Brain pericyte (primary cell): ENCODE measurements at places on chromosomes 2 and 18.
A peak's percentile ranks its signal among the peaks of the same experiment; 100 is the strongest.

DNA sequence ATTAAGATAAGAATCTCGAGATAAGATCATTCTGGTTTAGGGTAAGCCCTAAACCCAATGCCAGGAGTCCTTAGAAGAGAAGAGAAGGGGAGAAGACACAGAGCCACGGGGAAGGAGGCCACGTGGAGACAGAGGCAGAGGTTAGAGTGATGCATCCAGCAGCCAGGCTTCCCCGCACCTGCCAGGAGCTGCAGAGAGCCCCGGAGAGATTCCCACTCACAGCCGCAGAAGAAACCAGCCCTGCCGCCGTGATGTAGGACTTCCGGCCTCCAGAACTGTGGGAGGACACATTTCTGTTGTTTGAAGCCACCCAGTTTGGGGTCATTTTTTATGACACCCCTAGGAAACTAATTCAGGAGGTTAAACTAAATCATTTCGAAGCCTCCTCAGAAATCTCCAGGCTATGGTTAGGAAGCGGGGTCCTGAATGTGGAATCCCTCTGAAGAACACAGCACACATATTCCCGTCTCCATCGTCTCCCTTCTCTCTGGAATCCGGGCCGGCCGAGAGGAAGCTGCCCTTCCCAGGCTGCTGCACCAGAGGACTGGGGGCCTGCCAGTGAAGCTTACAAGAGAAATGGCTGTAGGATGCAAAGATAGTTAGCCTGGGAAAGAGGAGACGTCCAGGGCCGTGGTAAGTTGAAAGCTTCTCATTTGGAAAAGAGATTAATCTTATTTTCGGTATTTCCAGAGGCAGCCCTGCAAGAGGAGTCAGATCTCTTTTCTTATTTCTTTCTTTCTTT is 156.6 kb downstream of the TWIST2 start:
- DNase-seq, result no peak

DNA sequence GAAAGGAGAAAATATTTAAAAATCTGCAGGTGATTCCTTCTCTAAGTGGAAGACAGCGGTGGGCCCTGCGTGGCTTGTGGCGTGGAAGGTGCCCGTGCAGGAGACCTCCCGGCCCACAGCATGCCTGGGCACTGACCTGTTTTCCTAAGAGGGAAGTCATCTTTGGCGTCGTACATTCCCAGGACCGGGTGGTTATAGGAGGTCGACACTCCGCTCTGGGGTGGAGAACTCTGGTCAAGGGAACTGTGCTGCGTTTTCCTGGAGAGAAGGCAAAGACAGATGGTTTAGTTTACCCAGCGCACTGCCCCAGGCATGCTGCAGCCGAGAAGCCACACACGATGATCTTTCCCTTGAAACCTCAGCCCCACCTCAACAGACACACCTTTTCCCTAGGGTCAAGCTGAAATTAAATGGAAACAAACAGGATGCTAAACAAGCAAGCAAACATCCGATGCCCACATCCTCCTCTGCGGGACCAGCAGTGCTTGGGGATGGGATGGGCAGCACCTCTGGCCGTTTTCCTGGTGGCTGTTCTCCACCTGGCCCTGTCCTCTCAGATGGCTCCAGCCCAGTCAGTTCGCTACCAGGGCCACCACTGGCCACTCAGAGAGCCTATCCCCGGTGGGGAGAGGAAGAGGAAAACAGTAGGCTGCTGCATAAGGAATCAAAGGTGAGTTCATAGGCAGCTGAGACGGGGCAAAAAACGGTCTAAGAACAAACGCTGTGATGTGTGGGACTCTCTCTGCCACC is 244.1 kb downstream of the HDAC4 start:
- DNase-seq, result no peak

GRCh38 chr2:137155356-137156104 is 390.2 kb downstream of the THSD7B start:
- DNase-seq, result no peak

GRCh38 chr2:69159986-69160385 is 147.0 kb downstream of the ANTXR1 start:
- DNase-seq, result no peak

DNA sequence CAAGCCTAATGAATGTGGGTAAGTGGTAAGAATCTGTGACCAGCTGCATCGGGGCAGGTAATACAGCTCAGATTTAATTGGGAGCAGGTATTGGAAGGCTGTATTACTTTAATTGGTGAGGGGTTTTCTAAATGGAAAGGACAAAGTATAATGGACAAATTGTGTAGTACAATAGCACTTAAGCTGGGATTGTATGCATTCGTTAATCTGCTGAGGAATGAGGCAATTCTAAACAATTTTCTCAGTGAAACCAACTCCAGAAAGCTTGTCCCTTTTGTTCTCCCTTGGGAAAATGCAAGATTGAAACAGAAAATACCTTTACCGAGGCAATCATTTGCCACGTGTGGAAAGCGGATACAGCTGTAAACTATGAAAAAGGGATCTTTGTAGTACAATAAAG is 801.6 kb upstream of the POU3F3 start:
- DNase-seq, result no peak

- no peak for DNase-seq
Measured at GRCh38 chr2:231677632-231678104, 30.7 kb upstream of the PTMA start.

GRCh38 chr2:73283545-73284295 is 558 bp downstream of the FBXO41 start:
- DNase-seq, result no peak

DNA sequence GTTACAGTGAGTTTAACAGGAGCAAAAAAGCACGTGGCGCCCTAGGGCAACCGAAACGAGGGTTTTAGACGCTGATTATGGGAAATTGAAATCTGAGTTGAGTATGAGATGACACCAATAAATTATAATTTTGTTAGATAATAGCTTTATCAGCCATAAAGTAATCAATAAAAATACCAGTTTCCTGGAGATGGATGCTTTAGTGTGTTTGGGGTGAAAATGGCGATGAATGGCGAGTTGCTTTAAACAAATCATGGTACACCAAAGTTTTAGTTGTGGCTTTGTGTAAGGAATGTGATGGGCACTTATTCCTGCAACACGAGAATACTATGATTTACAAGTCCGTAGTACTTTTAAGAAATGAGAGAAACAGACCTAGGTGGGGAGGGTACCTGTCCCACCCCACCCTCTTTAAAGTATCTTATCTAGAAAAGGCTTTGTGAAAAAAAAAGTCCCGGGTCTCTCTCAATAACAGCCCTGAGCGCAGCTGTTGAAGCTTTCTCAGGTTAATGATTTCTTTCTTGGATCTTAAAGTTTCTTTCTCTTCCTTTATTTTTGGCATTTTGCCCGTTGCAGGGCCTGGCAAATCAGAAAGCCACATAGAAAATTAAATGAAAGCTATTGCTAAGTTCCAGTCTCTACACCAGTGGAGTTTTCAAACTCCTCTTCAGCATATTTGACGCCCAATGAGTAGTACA is 1.5 kb upstream of the RRM2 start:
- DNase-seq, result no peak

- no peak for DNase-seq
Measured at GRCh38 chr18:77164026-77164425, 31.4 kb upstream of the MBP start.

- no peak for DNase-seq
Measured at GRCh38 chr2:101123795-101124471, 27.2 kb downstream of the TBC1D8 start.

- DNase-seq, result no peak
Measured at GRCh38 chr18:61699397-61700110, 193.3 kb downstream of the RNF152 start.

DNA sequence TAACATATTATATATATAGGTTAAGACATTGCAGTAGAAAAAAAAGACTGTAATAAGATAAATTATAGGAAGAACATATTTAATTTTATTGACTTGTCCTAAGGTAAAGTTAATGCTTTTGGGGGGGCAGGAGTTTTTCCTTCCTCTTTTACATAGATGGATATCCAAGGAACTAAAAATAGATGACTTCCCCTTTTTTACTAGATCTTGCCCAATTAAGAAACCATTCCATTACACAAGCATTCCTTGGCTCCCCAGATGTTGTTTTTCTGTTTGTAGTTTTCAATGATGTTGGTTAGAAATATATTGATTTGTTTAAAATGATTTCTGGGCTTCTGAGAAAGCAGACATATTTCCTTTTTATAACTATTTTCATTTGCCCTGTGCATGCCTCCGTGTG is 22.4 kb upstream of the PMAIP1 start:
- no peak for DNase-seq

DNA sequence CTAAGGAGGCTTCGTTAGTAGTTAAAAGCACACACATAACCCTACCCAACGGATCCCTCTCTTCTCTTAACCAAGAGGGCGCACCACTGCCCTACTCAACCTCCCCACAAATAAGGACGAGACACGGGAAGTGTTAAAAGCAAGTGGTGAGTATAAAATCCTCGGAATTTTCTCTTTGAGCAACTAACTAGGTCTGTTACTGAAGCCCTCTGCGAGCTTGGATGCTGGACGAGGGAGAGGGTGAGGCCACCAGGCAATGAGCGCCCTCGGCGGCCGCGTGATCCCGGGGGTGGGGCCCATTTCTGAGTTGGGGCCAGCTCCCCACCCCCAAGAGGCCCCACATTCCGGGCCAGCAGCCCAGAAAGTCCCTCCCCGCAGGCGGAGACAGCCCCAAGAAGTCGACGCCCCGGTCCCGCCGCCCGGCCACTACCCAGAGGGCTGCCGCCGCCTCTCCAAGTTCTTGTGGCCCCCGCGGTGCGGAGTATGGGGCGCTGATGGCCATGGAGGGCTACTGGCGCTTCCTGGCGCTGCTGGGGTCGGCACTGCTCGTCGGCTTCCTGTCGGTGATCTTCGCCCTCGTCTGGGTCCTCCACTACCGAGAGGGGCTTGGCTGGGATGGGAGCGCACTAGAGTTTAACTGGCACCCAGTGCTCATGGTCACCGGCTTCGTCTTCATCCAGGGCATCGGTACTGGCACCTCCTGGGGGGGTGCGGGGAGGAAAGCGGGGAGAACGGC is at the start of gene CYBRD1:
TSS of gene CYBRD1 (plus strand) at position 423 of the 736 bp plus-strand sequence. CDS start at position 495, 72 bp downstream.
- DNase-seq, result peak; percentile 13

GRCh38 chr2:151855111-151855510 is 26.9 kb upstream of the ARL5A start:
- DNase-seq, result no peak

DNA sequence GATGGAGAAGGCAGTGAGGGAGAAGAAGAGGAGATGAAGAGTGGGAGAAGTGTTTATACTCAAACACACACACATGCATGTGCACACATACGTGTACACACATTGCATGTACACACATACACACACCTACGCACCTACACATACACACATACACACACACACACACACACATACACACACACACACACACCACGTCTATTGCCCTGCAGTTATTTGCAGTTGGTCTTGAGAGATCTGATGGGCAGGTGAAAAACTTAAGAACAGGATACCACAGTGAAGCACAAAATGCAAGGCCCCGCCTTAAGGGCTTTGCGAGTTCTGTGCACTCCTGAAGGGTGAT is 190.2 kb downstream of the MYCN start:
- no peak for DNase-seq

- DNase-seq, result no peak
Measured at GRCh38 chr2:224442071-224442967, 40.4 kb upstream of the FAM124B start.

DNA sequence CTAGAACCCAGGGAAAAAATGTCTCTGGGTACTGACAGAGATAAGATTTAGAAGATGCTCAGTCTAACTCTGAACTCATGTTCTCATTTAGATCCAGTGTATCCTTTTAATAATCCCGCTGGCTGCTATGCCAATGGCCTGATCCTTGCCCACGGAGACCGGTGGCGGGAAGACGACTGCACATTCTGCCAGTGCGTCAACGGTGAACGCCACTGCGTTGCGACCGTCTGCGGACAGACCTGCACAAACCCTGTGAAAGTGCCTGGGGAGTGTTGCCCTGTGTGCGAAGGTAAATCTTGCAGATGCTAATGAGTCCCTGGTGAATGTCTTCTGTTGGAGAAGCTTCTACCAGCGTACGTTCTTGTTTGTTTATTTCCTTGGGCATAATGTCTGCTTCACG is 118.6 kb downstream of the FEZ2 start:
- DNase-seq, result no peak

DNA sequence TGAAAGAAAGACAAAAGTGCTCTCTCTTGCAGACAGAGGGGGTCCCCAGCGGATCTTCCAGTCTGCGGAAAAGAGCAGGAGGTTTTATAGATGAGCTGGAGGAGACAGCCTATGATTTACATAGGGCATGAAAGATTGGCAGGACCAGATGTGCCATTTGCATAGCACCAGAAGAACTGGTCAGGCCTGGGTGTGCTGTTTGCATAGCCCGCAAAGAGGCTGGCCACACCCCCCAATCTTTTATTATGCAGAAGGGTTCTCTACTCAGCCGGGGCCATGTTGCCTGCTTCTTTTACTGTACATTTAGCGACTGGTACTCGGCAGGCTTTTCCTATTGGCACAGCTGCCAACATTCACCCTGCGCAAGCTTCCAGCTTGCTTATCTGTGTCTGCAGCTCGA is 317.6 kb downstream of the GALR1 start:
- DNase-seq, result no peak

GRCh38 chr2:77054938-77055337 is 467.2 kb downstream of the LRRTM4 start:
- DNase-seq, result no peak

- no peak for DNase-seq
Measured at GRCh38 chr2:112483831-112484230, 1.9 kb downstream of the TTL start.

- no peak for DNase-seq
Measured at GRCh38 chr2:4499316-4500030, 796.1 kb downstream of the DCDC2C start.

DNA sequence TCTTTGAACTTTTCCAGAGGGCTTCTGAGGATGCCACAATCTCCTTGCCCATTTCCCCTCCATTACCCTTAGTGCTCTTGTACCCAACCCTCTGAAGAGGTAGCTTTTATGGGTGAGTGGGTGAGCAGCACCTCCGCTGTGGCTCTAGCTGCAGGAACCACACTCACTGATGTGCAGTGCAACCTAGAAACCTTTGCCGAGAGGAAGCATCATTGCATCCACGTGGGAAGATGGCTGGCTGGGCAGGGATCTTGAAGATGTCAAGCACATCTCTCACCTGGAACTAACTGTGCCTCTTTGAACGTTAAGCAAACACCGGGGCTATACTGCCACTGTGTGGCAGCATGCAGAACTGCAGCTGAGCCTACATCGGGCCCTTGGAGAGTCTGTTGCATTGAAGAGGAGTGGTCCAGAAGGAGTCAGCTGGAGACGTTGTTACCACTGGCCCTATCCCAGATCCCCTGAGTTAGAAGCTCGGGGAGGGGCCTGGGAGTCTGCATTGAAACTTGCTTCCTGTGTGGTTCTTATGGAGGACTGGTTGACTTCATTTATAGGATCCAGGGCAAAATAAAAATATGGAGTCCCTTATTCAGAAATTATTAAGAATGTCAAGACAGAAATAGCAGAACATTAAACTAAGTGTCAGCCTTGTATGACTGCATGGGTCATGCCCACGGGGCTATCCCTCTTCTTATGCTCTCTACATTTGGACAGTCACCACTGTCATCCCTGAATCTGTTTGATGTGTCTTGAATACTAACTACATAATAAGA is 28.7 kb downstream of the IGFBP5 start:
- DNase-seq, result no peak

DNA sequence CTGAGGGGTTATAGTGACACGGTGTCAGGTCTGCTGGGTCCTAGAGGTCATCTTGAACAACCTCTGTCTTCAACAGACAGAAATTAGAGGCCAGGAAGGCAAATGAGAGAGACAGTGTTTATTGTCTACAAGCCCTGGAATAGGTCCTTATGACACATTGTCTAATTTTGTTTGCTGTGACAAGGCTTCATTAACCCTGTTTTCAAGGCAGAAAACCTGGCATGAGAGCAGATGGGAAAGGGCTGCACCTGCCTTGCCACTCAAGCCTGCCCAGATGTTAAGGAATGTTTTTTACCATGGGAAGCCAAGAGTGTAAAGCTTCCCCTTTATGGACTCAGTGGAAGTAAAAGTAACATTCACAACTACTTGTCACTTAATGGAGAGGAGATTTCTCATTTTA is 275.3 kb downstream of the KCNS3 start:
- DNase-seq, result no peak
